Activated CD4-positive, alpha-beta memory T cell treated with anti-CD3 and anti-CD28 coated beads for 36 hours (primary cell): ENCODE measurements at places on chromosomes 11 and 22. TPM values are rescaled to one million over a fixed set of nuclear protein-coding genes. Genes with fewer than 3 reads are reported as not detected.
A peak's percentile ranks its signal among the peaks of the same experiment; 100 is the strongest.

DNA sequence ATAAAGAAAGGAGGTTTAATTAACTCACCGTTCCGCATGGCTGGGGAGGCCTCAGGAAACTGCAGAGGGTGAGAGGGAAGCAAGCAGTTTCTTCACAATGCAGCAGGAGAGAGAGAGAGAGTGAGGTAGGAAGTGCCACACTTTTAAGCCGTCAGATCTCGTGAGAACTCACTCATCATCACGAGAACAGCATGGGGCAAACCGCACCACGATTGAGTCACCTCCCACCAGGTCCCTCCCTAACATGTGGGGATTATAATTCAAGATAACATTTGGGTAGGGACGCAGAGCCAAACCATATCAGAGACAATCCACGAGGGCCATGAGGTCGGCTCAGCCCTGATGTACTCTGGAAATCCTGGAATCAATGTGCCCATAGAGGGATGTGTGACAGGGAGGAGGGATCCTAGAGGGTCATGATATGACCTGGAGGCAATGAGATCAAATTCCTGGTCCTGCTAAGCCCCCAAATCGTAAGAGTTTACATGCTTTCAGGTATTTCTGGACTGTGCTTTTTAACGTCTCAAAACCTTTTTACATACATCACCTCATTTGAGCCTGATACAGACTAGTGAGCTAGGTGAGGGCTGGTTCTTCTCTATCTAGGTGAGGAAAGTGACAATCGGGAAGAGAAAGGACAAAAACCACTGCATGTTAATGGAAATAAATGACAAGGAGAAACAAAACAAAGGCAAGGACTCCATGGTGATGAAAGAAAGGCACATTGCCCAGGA lies 19.5 kb upstream of the RASSF10 start:
- H3K36me3 ChIP-seq: no peaks in the 10 kb centered on the region
- no peak overlapping the region for H3K27ac ChIP-seq
- no peak overlapping the region for H3K4me3 ChIP-seq
- H3K27me3 ChIP-seq: peaks cover 7% of the 10 kb centered on the region
- H3K4me1 ChIP-seq: no peaks in the 10 kb centered on the region

DNA sequence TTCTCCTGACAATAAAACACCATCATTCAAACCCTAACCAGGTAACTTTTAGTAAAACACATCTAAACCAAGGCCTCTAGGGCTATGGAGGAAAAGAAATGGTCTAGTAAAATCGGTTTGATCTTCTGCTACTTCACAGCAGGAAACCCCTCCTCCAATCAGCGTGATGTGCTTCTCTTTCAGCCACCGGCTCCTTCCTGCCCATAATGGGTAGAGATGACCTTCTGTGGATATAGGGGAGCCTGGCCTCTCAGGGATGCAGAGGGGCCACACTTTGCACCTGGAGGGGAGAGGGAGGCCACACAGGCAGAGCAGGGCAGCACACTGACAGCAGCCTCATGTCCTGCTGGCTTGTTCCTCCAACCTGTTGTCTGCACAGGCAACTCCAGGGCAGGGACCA lies 6.9 kb downstream of the EHD1 start:
- peaks cover 91% of the 10 kb centered on the region for H3K4me1 ChIP-seq
- no peak for DNase-seq
- H3K27ac ChIP-seq: peak overlapping the region; percentile 85

DNA sequence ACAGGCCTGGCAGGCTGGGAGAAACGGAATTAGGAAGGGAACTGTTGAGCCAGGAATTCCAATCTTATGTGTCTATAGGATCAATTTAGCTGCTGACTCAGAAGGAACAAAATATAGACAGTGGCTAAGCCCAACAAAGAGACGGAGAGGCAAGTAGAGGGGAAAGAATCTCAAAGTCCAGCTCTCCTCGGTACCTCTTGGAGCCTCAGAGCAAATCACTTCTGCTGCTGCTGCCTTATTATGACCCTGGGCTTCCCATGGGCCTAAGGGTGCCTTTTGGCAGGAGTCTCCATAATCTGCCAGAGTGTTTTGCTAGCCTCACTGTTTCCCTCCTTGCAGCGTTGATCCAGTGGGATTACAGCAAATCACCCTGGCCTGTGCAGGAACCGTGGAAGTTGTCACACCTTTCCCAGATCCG lies 31.7 kb downstream of the PAX6 start:
- no peak overlapping the region for H3K27ac ChIP-seq
- no peak overlapping the region for H3K4me3 ChIP-seq
- no peak for DNase-seq
- no peaks in the 10 kb centered on the region for H3K27me3 ChIP-seq
- H3K36me3 ChIP-seq: peaks cover 8% of the 10 kb centered on the region

- no peak for DNase-seq
- peaks cover 32% of the 10 kb centered on the region for H3K27me3 ChIP-seq
- H3K36me3 ChIP-seq: no peaks in the 10 kb centered on the region
- H3K4me3 ChIP-seq: no peak overlapping the region
These were observed 39.7 kb downstream of the MRGPRX2 start for GRCh38 chr11:19020831-19021230.

DNA sequence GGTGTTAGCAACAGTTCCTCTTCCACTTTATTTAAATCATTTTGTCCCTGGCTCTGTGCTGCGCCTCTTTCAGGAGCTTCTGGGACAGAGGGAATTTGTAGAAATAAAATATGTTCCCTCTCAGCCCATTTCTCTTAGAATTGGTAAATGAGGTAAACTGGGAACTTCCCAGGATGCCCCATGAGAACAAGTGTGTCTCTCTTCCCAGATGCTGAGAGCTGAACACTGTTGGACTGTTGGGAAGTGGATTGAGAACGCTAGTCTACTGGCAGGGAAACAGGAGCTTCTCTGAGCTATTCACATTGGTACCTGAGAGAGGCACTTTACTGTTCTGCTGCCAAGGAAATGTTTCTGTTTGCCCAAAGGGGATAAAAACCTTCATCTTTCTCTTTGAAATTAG lies 4.0 kb downstream of the CRY2 start:
- no peaks in the 10 kb centered on the region for H3K36me3 ChIP-seq
- no peaks in the 10 kb centered on the region for H3K27me3 ChIP-seq
- no peak overlapping the region for H3K4me3 ChIP-seq
- H3K27ac ChIP-seq: no peak overlapping the region
- H3K4me1 ChIP-seq: peaks cover 46% of the 10 kb centered on the region

- peaks cover 8% of the 10 kb centered on the region for H3K27me3 ChIP-seq
- no peaks in the 10 kb centered on the region for H3K4me1 ChIP-seq
- no peak for DNase-seq
- no peaks in the 10 kb centered on the region for H3K36me3 ChIP-seq
- H3K4me3 ChIP-seq: no peak overlapping the region
- H3K27ac ChIP-seq: no peak overlapping the region
These were observed 38.3 kb downstream of the PDE2A start for GRCh38 chr11:72635933-72636332.

The TTC12 gene
- 7.4 TPM for total RNA-seq

The CD3D gene
- total RNA-seq: 346 TPM

DNA sequence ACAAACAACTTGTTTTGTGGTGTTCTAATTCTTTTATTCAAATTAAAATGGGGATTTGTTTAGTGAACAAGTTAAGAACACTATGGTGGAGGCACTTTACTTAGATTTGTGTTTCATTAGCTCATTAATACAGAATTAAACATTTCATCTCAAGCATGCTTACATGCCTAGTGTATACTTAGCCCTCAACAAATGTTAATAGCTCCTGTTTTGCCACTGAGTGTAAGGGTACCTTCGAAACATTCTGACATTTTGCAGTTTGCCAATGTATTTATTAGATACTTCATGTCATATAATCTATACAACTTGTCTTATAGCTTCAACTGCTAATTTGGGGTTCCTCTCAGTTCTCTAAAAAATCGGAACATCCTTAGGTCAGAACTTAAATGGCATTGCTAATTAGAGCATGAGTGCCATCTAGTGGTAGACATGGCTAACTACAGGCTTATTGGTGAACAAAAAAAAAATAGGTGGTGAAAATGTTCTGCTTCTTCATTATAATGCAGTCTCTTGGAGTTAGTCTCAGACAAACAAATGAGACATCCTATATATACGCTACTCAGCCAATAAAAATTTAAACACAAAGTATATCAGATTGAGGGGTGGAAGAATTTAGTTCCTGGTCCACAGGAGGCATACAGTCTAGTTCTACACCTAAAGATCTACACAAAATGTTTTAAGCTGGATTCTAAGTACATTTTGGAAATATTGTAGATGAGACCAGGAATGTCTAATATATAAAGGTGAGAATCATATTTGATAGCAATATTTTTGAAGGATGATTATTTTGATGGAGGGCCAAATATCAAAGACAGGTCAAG lies 4.9 kb upstream of the CNTN5 start:
- H3K27ac ChIP-seq: no peak overlapping the region
- H3K27me3 ChIP-seq: peaks cover 13% of the 10 kb centered on the region
- H3K36me3 ChIP-seq: no peaks in the 10 kb centered on the region
